Esophagus muscularis mucosa (tissue), 4 donors: ENCODE measurements at places on chromosomes 2 and 18. TPM values are rescaled to one million over a fixed set of nuclear protein-coding genes. Genes with fewer than 3 reads are reported as not detected.

Gene CIB4
- total RNA-seq, result not detected

Gene EML4
- 19.4 TPM for total RNA-seq

Gene LHCGR
- 4.6 TPM for total RNA-seq

Gene COL6A3
- 205 TPM for total RNA-seq

Gene SLC4A3
- total RNA-seq, result 15.0 TPM

Gene SERPINB11
- total RNA-seq, result not detected

Gene SCYGR4
- not detected for total RNA-seq

Gene METAP1D
- total RNA-seq, result 4.4 TPM

Gene SCYGR1
- not detected for total RNA-seq

DNA sequence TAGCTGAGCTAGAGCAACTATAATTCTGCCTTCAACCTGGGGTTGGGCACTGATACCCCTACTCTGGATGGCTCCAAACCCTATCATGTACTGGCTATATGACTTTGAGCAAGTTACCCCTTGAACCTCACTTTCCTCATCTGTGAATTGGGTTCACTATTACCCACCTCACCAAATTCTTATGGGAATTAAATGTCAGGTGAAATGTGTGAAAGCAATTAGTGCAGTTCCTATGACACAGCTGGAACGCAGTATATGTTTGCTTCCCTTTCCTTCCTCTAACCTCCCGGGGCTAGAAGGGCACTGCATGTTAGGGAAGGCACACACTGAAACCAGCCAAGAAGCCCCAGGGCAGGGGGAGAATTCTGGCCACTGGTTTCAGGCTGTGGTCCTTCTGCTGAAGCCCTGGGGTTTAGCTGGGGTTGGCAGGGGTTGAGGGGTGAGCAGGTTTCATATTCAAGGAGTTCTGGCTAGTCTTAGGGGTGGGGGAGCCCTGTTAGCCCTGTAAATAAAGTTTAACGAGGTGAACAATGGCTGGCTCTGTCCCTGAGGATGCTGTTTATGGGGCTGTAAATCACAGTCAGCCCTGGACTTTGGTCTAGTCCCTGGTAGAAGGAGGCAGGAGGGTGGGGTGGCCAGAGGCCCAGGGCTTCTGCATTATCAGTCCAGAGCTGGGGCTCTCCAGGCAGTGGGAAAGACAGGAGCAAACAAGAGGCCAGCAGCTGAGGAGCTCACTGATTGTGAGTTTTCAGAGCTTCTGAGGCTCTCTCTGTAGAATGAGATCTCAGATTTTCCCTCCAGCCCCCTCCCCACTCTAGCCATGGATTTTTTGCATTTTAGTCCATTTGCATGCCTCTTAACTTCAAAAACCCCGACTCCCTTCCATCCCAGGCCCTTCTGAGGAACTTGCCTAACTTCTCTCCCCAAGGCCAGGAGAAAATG lies 8.0 kb downstream of the PKDCC start:
- H3K27ac ChIP-seq, result peak overlapping the region; percentile 90
- peaks cover 60% of the 10 kb centered on the region for H3K36me3 ChIP-seq
- DNase-seq, result no peak
- H3K4me1 ChIP-seq, result peaks cover 98% of the 10 kb centered on the region
- no peaks in the 10 kb centered on the region for H3K27me3 ChIP-seq

DNA sequence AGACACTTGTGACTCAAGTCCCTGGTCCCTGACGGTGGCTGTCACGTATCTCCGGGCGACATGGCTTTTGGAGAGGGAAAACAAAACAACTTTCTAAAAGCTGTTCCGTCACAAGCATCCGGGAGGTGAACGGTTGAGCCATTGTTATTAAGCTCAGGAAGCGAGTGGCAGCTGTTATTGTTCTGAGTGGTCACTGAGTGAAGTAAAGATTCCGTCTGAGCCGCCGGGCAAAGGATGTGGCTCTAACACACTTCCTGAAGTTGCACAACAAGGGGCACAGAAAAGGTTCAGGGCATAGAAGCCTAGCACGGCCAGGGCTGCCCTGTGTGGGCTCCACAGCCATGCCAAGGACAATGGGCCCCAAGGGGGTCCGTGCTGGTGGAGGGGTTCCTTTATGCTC lies 24.3 kb downstream of the INPP5D start:
- peaks cover 9% of the 10 kb centered on the region for H3K27me3 ChIP-seq

- H3K4me1 ChIP-seq, result no peaks in the 10 kb centered on the region
- H3K36me3 ChIP-seq, result no peaks in the 10 kb centered on the region
- H3K27me3 ChIP-seq, result no peaks in the 10 kb centered on the region
- DNase-seq, result no peak
These were observed 80.6 kb downstream of the EML6 start for GRCh38 chr2:54803783-54804751.

- H3K27ac ChIP-seq, result no peak overlapping the region
- H3K4me3 ChIP-seq, result no peak overlapping the region
- H3K4me1 ChIP-seq, result peaks cover 17% of the 10 kb centered on the region
- H3K27me3 ChIP-seq, result no peaks in the 10 kb centered on the region
- DNase-seq, result no peak
These were observed 79.0 kb downstream of the SLC66A3 start for GRCh38 chr2:11234309-11234708.

DNA sequence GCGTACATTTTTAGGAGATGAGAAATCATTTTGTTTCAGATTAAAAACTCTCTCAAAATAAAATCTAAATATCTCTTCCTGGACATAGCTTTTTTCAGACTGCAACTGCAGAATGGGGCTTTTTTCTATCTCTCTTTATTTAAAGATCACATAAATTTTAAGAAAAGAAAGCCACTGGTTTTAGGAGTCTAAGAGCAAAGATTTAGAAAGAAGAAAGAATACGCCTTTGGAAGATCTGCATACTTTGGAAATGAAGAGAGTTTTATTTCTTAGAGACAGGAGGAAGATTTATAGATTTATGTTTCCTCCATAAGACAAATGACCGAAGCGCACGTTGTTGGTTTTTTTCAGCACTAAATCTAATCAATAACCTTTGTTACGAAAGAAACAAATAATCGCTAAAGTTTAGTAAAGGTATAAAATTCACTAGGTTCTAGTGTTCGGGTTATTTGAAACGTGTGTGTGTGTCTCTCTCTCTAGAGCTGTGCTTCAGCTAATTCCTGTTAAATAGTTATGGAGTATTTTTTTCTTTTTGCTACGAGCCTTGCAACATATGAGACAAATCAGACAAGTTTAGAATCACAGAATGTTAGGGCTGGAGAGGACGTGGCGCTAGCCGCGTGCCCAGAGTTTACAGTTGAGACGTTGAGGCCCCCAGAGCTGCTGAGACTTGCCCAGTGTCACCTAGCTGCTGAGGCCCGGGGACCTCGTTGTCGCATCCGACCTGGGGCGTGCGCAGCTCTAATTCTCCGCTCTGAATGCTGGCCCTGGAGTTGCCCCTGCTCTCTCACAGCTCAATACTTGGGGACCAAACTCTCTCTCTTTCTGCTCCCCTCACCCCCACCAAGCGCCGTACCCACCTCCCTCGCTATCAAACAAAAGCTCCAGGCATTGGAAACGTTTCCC lies 69.9 kb downstream of the CTAGE1 start:
- H3K27ac ChIP-seq, result peak overlapping the region; percentile 72
- peak; percentile 90 for DNase-seq
- H3K4me1 ChIP-seq, result peaks cover 38% of the 10 kb centered on the region
- peak overlapping the region; percentile 56 for H3K4me3 ChIP-seq

GRCh38 chr18:61546590-61546989 lies 213.4 kb downstream of the CDH20 start:
- H3K27me3 ChIP-seq, result no peaks in the 10 kb centered on the region
- no peak overlapping the region for H3K27ac ChIP-seq
- H3K4me3 ChIP-seq, result no peak overlapping the region
- no peaks in the 10 kb centered on the region for H3K36me3 ChIP-seq
- no peaks in the 10 kb centered on the region for H3K4me1 ChIP-seq
- no peak for DNase-seq

DNA sequence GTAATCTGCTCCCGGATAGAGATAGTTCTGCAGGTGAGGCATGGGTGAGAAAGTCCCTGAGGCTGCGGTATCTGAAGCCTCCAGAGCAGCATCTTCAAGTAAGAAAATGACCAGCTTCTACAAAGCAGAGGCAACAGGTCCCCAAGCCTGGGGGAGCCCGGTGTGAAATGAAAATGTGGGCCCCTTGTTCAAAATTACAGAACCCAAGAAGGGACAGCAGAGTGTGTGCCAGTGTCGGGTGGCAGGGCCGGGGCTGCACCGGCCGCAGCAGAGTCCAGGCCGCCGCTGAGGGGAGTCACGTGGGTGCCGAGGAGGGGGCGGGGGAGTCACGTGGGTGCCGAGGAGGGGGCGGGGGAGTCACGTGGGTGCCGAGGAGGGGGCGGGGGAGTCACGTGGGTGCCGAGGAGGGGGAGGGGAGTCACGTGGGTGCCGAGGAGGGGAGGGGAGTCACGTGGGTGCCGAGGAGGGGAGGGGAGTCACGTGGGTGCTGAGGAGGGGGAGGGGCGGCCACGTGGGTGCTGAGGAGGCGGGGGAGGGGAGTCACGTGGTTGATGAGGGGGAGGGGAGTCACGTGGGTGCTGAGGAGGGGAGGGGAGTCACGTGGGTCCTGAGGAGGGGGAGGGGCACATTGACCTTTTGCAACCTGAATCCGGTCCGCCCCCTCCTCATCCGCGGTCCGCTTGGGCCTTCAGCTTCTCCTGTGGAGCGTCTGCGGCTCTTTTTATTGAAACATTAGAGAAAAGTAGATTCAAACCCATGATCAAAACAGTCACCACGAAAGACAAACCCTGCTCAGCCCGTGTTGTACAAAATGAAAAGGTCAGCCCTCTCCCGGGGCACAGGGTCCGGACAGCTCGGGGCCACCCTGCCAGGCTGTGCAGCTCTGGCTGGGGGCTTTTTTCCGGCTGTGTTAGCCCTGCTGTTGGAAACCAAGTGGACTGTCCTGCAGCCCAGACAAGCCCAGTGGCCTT lies 10.4 kb downstream of the COLEC11 start:
- DNase-seq, result peak; percentile 81
- H3K4me1 ChIP-seq, result no peaks in the 10 kb centered on the region
- no peaks in the 10 kb centered on the region for H3K27me3 ChIP-seq
- H3K27ac ChIP-seq, result no peak overlapping the region
- no peak overlapping the region for H3K4me3 ChIP-seq

DNA sequence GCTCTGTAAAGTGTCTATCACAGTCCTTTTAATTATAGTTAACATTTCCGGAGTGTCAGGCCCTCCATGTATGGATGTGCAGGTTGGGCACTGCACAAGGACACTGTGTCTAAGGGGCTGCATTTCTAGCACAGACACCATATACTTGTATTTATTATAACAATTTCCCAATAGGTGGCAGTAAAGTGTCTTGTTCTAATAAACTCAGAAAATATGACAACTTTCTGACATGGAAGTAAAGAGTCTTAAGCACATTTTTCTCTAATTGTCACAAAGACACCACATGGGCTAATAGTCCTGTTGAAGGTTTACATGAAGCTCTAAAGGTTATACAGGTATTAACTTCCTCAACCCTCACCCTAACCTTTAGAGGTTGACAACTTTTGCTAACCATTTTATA lies 156.6 kb downstream of the DYSF start:
- peaks cover 19% of the 10 kb centered on the region for H3K4me1 ChIP-seq
- H3K4me3 ChIP-seq, result no peak overlapping the region
- no peaks in the 10 kb centered on the region for H3K27me3 ChIP-seq
- no peaks in the 10 kb centered on the region for H3K36me3 ChIP-seq

GRCh38 chr18:28163201-28163775 lies 13.6 kb downstream of the CDH2 start:
- H3K4me1 ChIP-seq, result peaks cover 3% of the 10 kb centered on the region
- no peaks in the 10 kb centered on the region for H3K36me3 ChIP-seq
- H3K27ac ChIP-seq, result no peak overlapping the region
- DNase-seq, result no peak

DNA sequence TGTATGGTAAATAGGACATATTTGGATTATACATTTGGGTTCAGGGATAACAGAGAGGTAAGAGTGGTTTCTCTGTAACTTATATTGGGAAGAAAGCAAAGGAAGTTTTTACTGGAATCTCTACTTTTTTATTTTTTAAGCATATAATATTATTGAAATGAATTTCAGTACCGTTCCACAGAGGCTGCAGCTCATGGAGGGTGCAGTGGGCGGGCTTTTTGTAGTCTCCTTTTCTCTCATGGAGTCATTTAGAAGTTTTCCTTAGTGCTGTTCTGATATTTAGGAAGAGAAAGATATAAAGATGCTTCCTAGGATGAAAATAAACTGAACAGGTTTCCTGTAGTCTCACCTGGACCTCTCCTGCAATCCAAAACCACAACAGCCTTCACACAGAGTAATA lies 1153.3 kb upstream of the TMEFF2 start:
- no peaks in the 10 kb centered on the region for H3K27me3 ChIP-seq
- DNase-seq, result no peak
- H3K27ac ChIP-seq, result no peak overlapping the region
- H3K36me3 ChIP-seq, result no peaks in the 10 kb centered on the region

GRCh38 chr18:23146861-23147469 lies 11.7 kb downstream of the CABLES1 start:
- no peaks in the 10 kb centered on the region for H3K27me3 ChIP-seq
- H3K27ac ChIP-seq, result no peak overlapping the region
- no peak for DNase-seq
- no peaks in the 10 kb centered on the region for H3K36me3 ChIP-seq

- H3K27ac ChIP-seq, result no peak overlapping the region
- H3K4me3 ChIP-seq, result no peak overlapping the region
- H3K4me1 ChIP-seq, result no peaks in the 10 kb centered on the region
- no peak for DNase-seq
- no peaks in the 10 kb centered on the region for H3K27me3 ChIP-seq
These were observed 528.2 kb upstream of the FANCL start for GRCh38 chr2:58769111-58769863.

- no peaks in the 10 kb centered on the region for H3K27me3 ChIP-seq
- H3K4me1 ChIP-seq, result peaks cover 19% of the 10 kb centered on the region
- peak overlapping the region; percentile 94 for H3K27ac ChIP-seq
- H3K4me3 ChIP-seq, result peak overlapping the region; percentile 99
These were observed 788 bp downstream of the USP14 start for GRCh38 chr18:159037-159652.

DNA sequence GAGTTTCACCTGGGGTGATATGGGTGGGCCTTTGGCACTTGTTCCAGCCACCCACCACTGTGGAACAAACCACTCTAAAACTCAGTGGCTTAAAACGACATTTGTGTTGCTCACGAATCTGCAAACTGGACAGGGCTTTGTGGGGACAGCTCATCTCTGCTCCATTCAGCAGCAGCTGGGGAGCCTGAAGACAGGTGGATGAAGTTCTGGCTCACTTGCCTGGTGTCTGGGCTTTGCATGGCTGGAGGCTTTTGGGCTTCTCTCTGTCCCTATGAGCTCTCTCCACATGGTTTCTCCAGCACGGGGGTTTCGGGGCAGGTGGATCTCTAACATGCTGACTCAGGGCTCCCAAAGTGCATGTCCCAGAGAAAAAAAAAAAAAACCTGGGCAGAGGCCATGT lies 93.0 kb upstream of the GLI2 start:
- no peaks in the 10 kb centered on the region for H3K27me3 ChIP-seq
- H3K4me3 ChIP-seq, result no peak overlapping the region
- no peak overlapping the region for H3K27ac ChIP-seq
- no peak for DNase-seq
- no peaks in the 10 kb centered on the region for H3K36me3 ChIP-seq
- H3K4me1 ChIP-seq, result no peaks in the 10 kb centered on the region
